Trophoblast cell (in vitro differentiated cells and primary cell): ENCODE measurements at places on chromosomes 1 and 21.

DNA sequence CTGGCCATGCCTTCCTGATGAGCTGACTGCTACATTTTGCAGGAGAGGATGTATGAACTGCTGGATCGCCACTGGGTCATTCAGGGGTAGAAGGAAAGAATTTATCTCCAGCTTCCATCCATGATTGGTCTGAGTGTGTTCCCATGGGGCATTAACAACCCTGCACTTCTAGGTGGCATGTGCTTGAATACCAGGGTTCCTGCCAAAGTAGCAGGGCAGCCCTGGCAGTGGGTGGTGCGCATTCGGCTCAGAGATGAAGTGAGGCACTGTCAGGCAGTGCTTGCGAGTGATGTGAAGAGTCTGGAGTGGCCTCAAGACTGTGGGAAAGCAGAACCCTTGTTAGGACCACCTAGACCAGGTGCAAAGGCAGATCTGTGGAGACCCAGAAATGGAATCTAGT is 294.9 kb downstream of the ASTN1 start:
- no peaks in the 10 kb centered on the region for H3K4me1 ChIP-seq
- H3K4me3 ChIP-seq: no peak overlapping the region
- no peak for DNase-seq
- H3K36me3 ChIP-seq: no peaks in the 10 kb centered on the region
- no peaks in the 10 kb centered on the region for H3K27me3 ChIP-seq

GRCh38 chr21:19937619-19938018 is 1060.6 kb upstream of the NCAM2 start:
- no peak overlapping the region for H3K4me3 ChIP-seq
- H3K27ac ChIP-seq: no peak overlapping the region
- no peaks in the 10 kb centered on the region for H3K36me3 ChIP-seq
- no peaks in the 10 kb centered on the region for H3K4me1 ChIP-seq
- no peak for DNase-seq

DNA sequence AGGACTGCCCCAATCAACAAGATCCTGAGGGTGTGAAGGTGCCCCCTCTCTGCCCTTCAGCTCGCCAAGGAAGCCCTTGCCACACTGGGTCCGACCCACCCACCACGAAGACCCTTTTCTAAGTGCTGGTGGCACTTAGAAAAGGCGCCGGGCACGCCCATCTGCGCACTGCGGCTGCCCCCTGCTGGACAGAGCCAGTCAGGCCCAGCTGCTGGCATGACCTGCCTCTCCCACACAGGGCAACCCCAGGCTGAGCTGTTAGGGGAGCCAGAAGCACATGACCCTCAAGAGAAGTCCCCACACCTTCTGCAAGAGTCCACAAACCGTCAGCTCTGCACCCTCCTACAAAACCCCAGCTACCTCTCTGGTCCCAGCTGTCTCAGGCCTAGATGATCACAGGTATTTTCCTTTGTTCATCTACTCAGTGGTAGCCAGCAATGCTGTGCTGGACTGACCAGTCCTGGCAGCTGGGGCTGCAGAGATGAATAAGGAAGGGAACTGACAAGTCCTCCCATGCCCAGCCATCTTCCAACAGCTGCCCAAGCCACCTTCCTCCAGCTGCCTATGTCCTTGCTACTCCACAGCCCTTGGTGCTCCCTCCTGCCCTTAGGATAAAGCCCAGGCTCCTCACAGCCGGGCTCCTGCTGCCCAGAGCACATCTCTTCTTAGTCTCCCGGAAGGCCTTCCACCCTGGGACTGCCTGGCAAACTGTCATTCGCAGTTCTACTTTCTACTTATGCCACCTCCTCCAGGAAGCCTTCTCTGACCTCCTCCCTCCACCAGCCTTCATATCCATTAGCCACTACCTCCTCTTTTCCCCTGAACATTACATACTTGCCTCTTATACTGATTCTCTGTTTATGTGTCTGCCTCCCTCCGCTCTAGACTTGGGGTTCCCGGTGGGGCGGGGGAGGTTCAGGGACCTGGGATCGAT is 39.8 kb upstream of the ZC3H12A start:
- peak; percentile 21 for DNase-seq
- H3K4me1 ChIP-seq: no peaks in the 10 kb centered on the region
- no peak overlapping the region for H3K27ac ChIP-seq
- H3K4me3 ChIP-seq: no peak overlapping the region
- no peaks in the 10 kb centered on the region for H3K36me3 ChIP-seq

DNA sequence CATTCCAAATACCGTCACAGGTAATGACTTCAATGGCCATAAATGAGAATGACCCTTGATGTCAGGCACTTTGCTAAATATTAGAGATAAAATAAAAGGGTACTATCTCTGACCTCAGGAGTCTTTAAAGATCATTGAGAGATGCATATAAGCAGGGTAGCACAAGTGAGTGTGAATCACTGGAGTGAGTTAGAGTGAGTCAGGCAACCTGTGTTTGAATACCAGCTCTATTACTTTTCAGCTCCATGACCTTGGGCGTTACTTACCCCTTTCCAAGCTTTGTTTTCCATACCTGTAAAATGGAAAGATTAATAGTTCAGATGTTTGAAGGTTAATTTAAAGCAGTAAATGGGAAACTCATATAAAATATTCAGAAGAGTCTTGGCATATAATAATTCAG is 1058.0 kb upstream of the ADGRL4 start:
- H3K36me3 ChIP-seq: no peaks in the 10 kb centered on the region
- DNase-seq: no peak
- no peaks in the 10 kb centered on the region for H3K27me3 ChIP-seq
- no peaks in the 10 kb centered on the region for H3K4me1 ChIP-seq

DNA sequence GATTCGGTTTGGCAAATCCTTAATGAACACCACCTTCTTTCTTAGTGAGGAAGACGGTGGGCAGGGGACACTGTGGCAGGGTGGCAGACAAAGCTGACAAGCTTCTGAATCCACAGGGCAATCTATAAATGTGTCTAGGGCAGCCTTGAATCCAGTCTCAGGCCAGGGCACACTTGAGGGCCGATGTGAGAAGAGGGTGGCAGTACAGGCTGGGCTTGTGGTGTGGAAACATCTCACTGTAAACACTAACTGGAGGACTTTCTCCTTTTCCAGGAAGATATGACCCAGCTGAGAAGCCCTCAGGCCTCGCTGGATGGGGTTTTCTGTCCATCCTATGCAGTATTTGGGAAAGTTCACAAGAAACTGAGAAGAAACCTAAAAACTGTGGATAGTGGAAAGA is 46.5 kb downstream of the PKP1 start:
- DNase-seq: no peak
- no peaks in the 10 kb centered on the region for H3K36me3 ChIP-seq
- H3K27ac ChIP-seq: no peak overlapping the region
- H3K4me1 ChIP-seq: no peaks in the 10 kb centered on the region
- H3K27me3 ChIP-seq: no peaks in the 10 kb centered on the region
- no peak overlapping the region for H3K4me3 ChIP-seq

DNA sequence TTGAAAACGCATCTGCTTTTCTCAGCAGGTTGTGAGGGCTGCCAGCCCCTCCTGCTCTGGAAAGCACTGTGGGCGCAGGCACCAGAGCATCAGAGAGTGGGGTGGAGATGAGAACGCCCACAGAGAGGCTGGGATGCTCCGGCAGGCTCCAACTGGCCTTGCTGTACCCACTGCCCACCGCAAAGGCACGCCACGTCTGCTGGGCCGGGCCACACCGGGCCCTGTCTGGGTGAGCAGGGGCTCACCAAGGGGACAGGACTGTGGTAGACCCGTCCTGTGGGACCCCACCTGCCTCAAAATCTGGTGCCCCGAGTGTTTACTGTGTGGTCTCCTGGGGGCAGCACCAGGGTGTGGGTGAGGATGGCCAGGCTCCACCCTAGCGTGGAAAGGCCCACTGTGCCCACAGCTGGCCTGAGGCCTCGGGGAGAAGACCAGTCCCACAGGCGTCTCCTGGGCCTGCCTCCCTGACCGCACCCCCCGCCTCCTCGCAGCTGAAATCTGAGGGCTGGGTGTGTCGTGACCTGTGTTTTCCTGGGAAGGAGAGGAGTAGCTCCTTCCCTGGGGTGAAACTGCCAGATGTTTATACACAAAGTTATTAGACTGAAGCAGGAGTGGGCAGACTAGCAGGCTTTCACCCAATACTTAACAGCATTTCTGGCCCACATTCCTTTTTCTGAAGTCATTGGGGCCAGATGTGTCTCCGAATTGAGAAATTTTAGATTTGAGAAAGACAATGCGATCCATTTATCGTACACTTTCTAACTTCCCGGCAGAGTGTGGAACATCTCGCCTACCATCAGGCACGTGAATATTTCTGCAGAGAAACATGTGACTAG is 53.8 kb downstream of the STUM start:
- DNase-seq: peak; percentile 87
- no peak overlapping the region for H3K27ac ChIP-seq
- H3K27me3 ChIP-seq: no peaks in the 10 kb centered on the region
- H3K4me3 ChIP-seq: no peak overlapping the region

DNA sequence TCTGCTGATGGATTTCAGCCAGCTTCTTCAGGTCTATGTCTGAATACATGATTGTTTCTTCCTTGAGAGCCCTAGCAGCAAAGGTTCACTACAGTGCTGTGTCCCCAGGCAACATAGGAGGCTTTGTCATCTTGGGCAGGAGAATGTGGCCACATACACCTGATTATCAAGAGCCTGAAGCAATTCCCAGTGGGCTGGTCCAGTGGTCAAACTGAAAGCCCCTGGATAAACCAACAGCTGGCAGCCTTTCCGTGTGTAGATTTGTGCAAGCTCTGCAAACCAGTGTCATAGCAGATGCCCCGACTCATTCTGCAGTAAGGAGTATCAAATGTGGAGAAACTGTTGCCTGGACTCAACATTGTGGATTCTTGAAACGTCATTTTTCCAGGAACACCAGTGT is 2.3 kb upstream of the GIPC2 start:
- peaks cover 16% of the 10 kb centered on the region for H3K27me3 ChIP-seq
- H3K4me3 ChIP-seq: no peak overlapping the region
- no peaks in the 10 kb centered on the region for H3K36me3 ChIP-seq
- H3K4me1 ChIP-seq: peaks cover 2% of the 10 kb centered on the region
- no peak for DNase-seq

GRCh38 chr1:28296401-28297261 is 32.2 kb upstream of the MED18 start:
- peak overlapping the region; percentile 29 for H3K27ac ChIP-seq
- H3K4me1 ChIP-seq: peaks cover 3% of the 10 kb centered on the region
- no peaks in the 10 kb centered on the region for H3K36me3 ChIP-seq
- DNase-seq: peak; percentile 97
- no peak overlapping the region for H3K4me3 ChIP-seq
- H3K27me3 ChIP-seq: no peaks in the 10 kb centered on the region

- no peaks in the 10 kb centered on the region for H3K27me3 ChIP-seq
- H3K4me1 ChIP-seq: no peaks in the 10 kb centered on the region
- no peak overlapping the region for H3K4me3 ChIP-seq
- peaks cover 11% of the 10 kb centered on the region for H3K36me3 ChIP-seq
These were observed 57.6 kb upstream of the KIF1B start for GRCh38 chr1:10152709-10153284.

- no peaks in the 10 kb centered on the region for H3K4me1 ChIP-seq
- H3K4me3 ChIP-seq: no peak overlapping the region
- H3K27ac ChIP-seq: no peak overlapping the region
- no peaks in the 10 kb centered on the region for H3K36me3 ChIP-seq
These were observed 13.7 kb downstream of the NCF2 start for GRCh38 chr1:183576537-183576936.

DNA sequence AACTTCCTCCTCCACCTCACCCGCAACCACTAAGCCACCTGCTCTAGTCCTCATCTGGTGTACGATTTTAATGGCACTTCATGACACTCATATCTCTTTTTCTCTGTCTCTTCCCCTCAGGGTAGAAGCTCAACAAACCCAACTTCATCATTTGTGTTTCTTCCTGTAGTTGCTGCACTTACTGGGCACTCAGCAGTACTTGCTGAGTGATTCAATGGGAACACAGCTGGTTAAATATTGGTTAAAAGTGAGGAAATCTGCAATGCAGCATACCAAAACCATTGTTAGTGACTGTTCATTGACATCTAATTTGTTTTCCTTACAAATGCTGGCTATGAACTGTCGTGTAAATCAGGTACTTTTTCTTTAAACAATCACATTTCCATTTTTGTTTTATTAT is 541.1 kb upstream of the PRMT6 start:
- no peaks in the 10 kb centered on the region for H3K27me3 ChIP-seq
- no peak for DNase-seq
- no peak overlapping the region for H3K27ac ChIP-seq
- H3K4me3 ChIP-seq: no peak overlapping the region
